ENCODE measurements at places on chromosomes 3 and 15.
A peak's percentile ranks its signal among the peaks of the same experiment; 100 is the strongest.

DNA sequence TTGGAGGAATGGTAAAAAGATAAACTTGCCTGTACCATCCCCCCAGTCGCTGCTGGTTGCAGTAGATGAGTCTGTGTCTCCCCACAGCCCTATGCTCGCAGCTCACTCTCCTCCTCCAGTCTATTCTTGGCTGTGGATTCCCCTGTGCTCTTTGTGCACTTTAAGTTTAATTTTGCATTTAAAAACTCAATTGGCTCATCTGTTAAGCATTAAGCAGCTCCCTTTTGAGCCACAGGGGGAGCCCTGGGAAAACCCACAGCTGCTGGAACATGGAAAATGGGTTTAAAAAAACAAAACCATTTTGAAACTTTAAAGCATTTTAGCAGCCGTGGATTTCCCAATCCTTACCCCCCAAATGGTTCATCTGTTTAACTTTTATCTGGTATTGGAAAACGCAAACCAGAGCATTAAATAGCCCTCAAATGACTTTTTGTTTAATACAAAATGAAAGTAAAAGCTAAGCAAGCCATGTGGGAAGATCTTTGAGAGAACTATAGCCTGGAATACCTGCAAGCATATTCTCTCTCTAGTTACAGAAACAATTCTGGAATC is 536.9 kb downstream of the ZIC1 start:
- peak; percentile 57 for DNase-seq

DNA sequence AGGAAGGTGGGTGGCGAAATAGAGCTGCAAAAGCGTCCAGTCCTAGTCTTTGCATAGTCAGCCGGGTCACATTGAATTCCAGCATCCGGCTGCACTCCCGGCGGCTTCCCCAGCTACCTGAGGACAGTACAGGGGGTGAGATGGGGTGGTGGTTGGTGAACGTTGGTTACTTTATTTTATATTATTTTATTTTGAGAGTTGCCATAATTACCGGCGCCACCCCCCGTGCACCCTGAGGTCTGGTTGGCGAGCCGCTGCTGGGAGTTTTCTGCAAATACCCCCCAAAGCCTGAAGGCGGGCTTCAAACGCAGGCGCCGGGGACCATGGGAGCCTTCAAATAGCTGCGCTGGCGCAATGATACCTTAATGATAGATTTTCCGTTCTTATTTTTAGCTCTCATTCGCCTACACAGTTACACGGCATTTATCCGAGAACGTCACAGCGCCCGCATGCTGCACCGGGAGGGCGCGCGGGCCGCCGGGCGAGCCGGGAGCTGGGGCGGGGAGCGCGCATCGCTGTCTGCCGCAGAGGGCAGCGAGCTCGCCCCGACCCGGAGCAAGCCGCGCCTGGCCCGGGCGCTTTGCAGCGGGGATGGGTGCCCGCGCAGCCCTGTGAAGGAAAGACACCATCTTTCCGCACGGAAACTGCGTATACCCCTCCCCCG is 756 bp upstream of the RASGRF1 start:
- peak; percentile 32 for DNase-seq

GRCh38 chr3:73772076-73772886 is 147.5 kb upstream of the PDZRN3 start:
- no peak for DNase-seq

- no peak for DNase-seq
Measured at GRCh38 chr15:64650552-64650951, 124.8 kb downstream of the RBPMS2 start.

GRCh38 chr3:23567917-23568316 is 237.8 kb upstream of the UBE2E1 start:
- no peak for DNase-seq

GRCh38 chr15:36491912-36492311 is 87.5 kb upstream of the CDIN1 start:
- DNase-seq: no peak

- DNase-seq: no peak
Measured at GRCh38 chr3:56776556-56776950, 25.2 kb downstream of the ARHGEF3 start.

- peak; percentile 95 for DNase-seq
Measured at GRCh38 chr3:120160050-120160449, 65.8 kb upstream of the GSK3B start.

- DNase-seq: no peak
Measured at GRCh38 chr3:177050501-177051237, 146.6 kb downstream of the TBL1XR1 start.

- no peak for DNase-seq
Measured at GRCh38 chr3:46271209-46271745, 29.0 kb downstream of the CCR3 start.

DNA sequence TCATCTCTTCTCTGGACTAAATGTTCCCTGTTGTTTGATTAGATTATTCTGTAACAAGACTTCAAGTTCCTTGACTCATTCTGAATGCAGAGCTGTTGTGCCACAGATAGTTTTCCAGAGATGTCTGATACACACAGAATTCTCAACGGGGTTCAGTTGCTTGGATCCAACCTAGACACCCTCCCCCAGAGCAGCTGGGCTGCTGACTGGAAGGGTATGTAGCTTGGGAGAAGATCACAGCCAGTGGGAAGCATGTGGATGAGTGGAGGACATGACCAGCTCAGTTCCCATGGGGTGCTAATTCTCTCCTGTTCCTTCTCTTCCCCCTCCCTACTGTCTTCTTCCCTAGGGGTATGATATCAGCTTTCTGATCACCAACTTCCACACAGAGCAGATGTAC is 6.6 kb upstream of the TTLL3 start:
- no peak for DNase-seq

DNA sequence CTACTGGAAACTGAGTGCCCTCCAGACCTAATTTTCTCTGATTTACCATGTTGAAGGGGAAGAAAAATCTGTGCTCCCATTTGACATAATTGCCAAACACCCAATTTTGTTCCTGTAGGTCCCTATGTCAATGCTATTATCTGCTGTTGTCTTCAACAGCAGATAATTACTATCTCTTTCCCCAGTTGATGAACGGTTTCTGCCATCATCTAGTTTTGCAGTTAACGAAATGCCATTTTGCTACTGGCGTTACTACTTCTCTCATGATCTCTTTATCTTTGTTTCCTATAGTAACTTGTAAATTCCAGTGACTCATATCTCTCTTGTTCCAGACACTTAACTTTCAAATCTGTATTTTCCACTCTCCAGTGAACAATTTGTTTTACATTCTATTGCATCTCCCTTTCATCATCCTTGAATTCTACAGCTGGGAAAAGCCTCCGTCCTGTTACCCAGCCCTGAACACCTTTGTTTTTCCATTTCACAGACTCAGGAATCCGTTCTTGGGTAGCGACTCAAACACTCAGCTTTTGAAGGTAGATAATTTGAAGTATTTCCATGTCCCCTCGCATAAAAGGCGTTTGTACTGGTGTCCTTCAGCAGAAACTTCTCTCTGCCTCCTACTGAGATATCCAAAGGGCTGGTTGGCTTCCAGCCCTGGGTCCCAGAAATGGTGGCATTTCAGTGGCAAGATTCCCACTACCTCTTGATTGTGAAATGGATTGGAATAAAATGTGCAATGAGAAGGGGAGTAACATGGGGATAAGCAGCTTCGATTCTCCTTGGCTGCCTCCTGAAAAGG is 111.7 kb downstream of the FOXB1 start:
- DNase-seq: peak; percentile 13

GRCh38 chr15:42239528-42240182 is 31.6 kb upstream of the VPS39 start:
- DNase-seq: no peak

GRCh38 chr3:137990427-137990826 is 19.5 kb upstream of the CLDN18 start:
- no peak for DNase-seq

GRCh38 chr15:49982584-49982983 is 136.4 kb downstream of the ATP8B4 start:
- DNase-seq: no peak

DNA sequence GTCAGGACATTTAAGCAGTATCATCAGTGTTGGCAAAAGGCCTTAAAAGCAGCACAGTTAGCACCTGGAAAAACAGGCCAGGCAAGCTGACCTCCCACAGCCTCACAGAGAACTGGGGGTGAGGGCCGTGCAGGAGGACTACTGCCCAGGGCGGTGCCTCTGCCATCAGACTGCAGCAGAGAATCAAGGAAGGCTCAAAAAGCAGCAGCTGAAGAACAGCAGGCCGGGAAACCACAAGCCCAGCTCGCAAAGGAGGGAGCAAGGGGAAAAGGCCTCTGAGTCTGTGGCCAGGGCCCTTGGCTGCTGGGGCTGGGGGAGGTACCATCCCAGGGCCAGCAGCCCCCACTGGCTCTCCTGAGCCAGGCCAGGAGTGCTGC is 84.2 kb downstream of the SEC22A start:
- DNase-seq: no peak

GRCh38 chr3:33377931-33378330 is 62.3 kb downstream of the UBP1 start:
- DNase-seq: peak; percentile 1

Data from mesendoderm (in vitro differentiated cells).